ENCODE measurements at places on chromosomes 1 and 21.

DNA sequence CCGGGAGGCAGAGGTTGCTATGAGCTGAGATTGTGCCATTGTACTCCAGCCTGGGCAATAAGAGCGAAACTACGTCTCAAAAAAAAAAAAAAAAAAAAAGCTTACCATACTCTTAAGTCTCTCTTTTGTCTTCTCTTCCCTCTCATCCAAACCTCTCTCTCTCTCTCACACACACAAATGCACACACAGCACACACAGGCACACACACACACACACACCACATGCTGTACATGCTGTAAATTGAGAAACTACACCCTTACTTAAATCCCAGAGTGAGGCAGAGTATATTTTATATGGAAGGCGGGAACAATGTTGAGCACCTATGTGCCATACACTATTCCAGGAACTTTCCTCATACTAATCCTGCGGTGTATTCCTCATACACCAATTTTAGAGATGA lies 6.5 kb downstream of the MCOLN3 start:
- DNase-seq: no peak

DNA sequence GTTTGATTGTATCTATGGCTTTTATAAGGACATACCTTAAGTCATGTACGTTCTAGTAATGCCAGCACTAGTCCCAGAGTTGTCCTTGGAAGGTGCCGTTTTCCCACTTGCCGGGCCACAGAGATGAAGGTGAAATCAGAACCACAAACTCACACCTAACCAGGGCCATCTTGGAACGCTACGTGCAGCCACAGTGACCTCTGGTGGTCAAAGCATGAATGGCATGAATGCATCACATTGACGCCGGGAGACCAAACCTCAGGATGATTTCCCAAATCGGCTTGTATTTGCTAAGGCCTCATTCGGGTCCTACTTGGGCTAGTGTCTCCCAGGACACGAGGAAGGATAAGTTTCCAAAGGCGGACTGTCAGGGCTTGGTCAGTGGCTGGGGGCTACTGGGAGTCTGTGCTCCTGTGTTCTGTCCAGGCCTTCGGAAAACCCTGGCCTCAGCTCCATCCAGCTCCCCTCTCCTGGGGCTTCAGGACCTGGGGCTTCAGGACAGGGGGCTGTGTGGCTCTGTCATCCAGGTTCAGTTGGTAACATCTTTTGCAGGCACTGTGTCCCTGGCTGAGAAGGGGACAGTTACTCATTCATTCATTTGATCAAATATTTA lies 260.5 kb downstream of the PRDM2 start:
- DNase-seq: peak; percentile 44

DNA sequence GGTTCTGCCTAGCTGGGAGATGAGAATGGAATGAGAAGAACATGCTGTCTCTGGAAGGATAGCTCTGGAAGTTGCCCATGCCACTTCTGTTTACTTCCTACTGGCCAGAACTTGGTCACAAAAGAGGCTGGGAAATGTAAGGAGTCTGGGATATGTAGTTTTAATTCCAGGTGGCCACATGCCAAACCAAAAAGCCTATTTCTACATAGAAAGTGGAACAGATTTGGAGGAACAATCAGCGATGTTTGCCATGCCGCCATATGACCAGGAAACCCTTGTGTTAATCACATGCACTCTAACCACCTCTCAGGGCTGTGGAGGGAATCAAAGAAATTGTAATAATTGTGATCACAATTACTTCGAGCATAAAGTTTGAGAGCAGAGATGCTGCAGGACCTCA lies 10.0 kb upstream of the OLIG2 start:
- DNase-seq: no peak

GRCh38 chr21:25925064-25925800 lies 190.5 kb downstream of the GABPA start:
- no peak for DNase-seq
